HFF-Myc (cell line): ENCODE measurements at places on chromosomes 6 and 20.
A peak's percentile ranks its signal among the peaks of the same experiment; 100 is the strongest.

- no peak for DNase-seq
Observed at GRCh38 chr20:1880529-1881239, 14.5 kb upstream of the SIRPA start.

- no peak for DNase-seq
Observed at GRCh38 chr6:1735239-1735803, 125.6 kb downstream of the FOXC1 start.

GRCh38 chr6:116467096-116467495, 5.9 kb downstream of the CALHM6 start:
- DNase-seq: no peak

DNA sequence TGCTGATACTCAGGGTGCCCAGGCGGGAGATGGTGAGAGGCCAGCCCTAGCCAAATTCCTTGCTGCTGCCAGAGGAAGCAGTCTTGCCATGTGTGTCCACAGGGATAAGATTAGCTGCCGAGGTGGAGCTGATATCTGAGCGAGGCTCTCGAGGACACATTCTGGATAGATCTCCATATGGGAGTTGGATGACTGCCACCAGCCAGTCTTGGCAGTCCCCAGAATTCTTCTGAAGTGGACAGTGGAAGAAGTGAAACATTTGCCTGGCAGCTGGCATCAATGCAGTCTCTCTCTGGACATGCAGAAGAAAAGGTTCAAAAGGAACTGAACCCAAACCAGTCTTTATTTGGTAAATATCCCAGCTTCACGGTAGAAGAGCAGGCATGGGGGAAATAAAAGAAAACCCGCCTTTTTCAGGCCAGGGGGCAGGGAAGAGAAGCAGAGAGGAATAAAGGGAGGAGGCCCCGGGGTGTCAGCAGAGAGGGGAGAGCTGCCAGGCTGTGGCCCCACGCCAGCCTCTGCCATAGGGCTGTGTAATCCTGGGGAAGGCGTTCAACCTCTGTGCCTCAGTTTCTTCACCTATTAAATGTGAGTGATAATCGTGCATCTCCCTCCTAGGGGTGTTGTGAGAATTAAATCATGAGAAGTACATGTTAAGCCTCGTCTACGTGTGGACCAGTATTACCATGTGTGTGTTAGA, 3.7 kb upstream of the FUCA2 start:
- no peak for DNase-seq

DNA sequence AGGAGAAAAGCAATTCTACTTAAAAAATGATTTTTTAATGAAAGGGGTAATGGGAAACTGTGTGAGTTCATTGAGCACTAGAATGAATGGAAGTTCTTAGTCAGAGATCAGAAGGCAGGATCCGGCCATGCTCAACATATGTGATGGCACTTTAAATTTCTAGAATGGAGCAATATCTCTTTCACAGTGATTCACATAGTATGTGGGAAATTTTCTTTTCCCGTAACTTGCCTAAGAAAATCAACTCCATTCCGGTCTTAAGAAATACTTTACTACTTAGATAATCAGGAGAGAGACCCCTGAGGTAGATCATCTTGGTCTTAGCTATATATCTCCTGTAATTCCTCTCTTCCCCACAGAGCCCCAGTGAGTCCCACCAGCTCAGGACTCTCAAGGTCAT, 131.8 kb downstream of the SCML4 start:
- no peak for DNase-seq

DNA sequence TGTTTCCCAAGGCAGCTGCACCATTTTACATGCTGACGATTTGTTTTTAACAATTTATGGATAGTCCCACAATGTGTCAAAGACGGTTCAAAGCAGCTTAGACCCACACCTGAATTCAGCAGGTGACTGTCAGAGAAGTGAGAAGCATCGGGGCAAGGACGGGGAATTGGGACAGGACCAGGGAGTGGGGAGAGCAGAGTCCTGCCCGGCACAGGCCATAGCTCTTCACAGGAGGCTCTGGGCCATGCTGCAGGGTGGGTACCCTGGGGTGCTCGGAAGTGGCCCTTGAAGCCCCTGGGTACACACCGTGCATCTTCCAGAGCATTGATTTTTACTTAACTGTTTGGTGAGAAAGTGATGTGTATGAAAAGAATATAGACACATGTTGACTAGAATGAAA, 33.2 kb upstream of the PHACTR3 start:
- DNase-seq: no peak

DNA sequence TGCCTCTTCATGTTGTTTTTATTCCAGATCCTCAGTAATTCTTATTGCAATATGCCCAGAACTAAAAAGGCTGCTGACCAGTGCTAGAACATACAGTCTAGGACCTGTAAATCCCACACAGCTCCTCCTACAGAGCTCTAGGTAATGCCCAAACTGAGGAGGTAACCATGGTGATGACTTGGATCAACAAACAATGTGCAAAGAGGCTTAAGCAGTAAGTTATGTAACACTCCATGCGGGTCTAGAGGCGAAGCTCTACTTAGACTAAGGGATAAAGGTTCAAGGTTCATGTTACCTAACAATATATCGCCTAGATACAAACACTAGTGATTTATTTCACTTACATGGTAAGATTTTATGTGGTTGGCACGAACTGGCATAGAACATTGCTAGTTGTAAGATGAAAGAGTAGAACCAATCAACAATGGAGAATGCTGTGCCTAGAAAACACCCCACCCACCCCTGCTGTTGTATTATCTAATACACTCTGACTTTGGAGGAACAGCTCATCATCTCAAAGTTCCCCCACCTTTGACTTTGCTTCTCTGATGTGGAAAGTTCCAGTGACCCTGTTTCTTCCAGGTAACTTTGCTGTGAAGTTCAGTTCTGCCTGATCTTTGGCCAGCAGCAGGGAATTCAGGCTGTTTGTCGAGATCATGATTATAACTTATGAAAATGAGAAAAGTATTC, 242.4 kb downstream of the ALDH8A1 start:
- DNase-seq: peak; percentile 50

DNA sequence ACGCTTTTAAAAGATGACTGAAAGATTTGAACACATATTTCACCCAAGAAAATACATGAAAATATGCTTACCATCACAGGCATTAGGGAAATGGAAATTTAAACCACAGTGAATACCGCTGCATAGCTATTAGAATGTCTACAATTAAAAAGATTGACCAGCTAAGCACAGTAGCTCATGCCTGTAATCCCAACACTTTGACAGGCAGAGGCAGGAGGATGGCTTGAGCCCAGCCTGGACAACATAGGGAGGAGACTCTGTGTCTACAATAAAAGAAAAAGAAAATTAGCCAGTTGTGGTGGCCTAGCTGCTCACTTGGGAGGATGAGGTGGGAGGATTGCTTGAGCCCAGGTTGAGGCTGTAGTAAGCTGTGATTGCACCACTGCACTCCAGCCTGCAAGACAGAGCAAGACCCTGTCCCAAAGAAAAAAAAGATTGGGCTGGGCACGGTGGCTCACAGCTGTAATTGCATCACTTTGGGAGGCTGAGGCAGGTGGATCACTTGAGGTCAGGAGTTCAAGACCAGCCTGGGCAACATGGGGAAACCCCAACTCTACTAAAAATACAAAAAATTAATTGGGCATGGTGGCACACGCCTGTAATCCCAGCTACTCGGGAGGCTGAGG, 163.7 kb upstream of the AKAP12 start:
- DNase-seq: no peak

- DNase-seq: no peak
Observed at GRCh38 chr6:36955136-36955535, 598 bp downstream of the PI16 start.

GRCh38 chr20:41865938-41866337, 247.8 kb upstream of the CHD6 start:
- no peak for DNase-seq

GRCh38 chr20:12435268-12435667, 517.6 kb downstream of the BTBD3 start:
- DNase-seq: no peak

- no peak for DNase-seq
Observed at GRCh38 chr6:39778581-39779255, 13.5 kb upstream of the DAAM2 start.

DNA sequence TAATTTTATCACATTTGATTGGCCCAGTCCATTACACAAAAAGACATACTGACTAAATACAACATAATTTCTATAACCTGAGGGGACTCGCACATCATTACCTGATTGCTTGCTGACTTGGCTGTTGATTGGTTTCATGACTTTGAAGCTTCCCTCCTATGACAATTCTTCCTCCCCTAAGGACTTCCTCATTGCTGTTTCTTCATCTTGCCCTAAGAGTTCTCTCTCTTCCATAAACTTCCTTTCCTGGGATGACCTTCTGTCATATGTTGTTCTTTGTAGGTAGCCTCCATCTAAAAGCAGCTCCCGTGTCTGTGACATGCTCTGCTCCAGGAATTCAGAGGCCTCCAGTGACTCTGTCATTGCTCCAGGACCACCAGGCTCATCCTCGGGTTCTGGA, 22.6 kb downstream of the RSPH3 start:
- DNase-seq: no peak

GRCh38 chr20:45098103-45098773, 2.7 kb downstream of the KCNS1 start:
- no peak for DNase-seq

DNA sequence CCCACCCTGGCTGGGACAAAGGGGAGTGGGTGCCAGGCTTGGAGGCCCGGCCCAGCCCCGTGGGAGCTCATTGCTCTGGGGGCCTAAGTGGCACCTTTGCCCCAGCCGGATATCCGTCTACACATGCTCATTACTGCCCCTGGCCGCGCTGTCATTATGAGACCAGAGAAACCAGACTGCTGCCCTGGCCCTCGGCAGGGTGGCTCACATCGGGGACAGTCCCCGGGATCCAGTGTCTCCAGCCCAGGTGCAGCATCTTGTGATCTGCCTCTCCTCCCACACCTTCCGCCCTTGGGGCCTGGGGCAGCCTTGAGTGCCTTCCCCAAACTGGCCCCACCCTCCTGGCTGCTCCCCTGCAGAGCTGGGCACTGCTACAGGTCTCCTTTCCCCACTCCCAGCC, 4.9 kb downstream of the SRMS start:
- no peak for DNase-seq

DNA sequence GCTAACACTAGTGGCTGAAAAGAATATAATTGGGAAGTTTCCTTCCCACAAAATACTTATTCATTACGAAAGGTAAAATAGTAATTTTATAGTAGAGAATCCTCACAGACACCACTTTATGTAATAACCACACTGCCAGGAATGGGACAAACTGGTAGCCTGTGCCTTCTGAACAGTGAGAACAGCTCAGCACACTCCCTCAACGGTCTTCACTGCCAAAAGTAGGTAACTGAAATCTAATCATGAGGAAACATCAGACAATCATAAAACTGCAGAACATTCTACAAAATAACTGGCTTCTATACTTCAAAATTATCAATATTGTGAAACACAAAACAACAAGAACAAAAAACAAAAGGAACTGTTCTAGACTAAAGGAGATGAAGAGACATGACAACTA, 44.1 kb downstream of the NUP153 start:
- DNase-seq: no peak

DNA sequence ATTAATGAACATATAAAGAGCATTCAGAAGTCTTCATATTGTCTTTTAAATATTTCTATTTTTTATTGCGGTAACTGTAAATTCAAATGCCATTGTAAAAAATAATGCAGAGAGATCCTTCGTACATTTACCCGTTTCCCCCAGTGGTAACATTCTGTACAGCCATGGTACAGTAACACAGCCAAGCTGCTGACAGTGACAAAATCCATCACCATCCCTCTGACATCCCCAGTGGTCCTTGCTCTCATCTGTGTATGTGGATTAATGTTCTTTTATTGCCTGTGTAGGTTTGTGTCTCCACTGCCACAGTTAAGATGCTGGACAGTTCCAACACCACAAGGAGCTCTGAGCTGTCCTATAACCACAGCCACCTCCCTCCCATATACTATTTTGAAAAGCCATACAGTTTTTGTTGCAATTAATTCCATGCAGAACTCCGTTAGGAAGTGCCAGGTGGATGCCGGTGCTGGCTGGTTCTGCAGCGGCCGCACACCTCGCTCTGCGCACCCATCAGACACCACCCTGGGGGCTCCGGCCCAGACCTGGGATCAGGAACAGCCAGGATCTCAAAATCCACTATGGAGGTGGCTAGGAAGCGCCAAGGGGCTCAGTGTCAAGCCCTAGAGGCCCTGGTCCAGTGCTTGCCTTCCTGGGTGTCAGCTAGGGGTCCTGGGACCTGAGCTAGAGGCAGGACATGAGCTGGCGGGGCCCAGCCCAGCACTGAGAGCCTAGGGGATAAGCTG, 93.1 kb upstream of the PMEPA1 start:
- no peak for DNase-seq

DNA sequence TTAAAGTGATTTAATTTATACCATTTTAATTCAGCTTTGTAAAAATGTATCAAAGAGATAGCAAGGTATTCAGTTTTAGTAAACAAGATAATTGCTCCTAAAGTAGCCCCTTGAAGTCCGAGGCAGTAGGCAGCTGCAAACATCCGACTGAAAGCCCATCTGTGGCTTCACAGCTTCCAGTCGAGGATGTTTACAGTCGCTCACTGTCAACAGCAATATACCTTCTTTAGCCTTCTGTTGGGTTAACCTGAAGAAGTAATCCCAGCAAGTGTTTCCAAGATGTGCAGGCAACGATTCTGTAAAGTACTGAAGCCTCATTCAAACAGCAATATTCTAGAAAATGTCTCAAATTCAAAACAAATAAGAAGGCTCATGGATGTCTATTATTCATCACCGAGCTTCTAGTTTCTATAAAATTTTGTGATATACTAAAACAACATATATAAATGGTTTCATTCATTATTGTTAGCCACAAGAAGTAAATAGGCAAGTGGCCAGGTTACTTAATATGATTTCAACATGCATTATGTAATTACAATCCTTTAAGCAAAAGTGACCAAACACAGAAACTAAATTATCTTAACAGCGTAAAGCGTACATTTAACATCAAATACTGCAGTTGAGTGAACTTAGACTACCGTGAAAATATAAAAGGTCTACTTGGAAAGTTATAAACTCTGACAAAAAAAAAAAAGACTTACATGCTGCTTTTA, 115.0 kb downstream of the OGFRL1 start:
- no peak for DNase-seq

GRCh38 chr6:144601221-144601620, 316.1 kb downstream of the UTRN start:
- DNase-seq: no peak

- DNase-seq: no peak
Observed at GRCh38 chr6:152129691-152130151, 322.2 kb downstream of the ESR1 start.

GRCh38 chr6:107082045-107082444, 33.3 kb downstream of the BEND3 start:
- no peak for DNase-seq

- DNase-seq: no peak
Observed at GRCh38 chr20:63533871-63534393, 3.2 kb downstream of the PTK6 start.

DNA sequence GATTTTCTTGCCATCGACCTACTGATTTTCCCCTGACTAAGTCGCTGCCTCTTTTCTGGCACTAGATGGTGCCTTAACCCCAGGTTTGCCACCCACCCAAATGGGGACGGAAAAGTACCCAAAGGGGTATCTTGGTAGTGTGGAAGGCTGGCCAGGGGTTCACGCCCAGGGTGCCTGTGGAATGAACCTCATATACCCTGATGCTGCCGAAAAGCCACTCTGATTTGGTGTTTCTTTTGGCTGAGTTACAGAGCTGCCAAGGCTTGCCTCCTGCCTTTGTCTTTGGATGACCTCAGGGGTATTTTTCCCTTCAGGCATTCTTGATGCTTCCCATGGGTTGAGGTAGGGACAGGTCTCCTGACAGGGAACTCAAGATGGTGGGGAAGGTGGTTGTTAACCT, 78.1 kb downstream of the MAP3K7 start:
- no peak for DNase-seq

- no peak for DNase-seq
Observed at GRCh38 chr6:16998461-16998860, 103.4 kb upstream of the STMND1 start.

- no peak for DNase-seq
Observed at GRCh38 chr20:46117704-46118467, at the start of gene CD40. CD40 (plus strand) TSS chr20:46118314; CDS start chr20:46118344, 30 bp downstream.
